Endothelial cell (in vitro differentiated cells): ENCODE measurements at places on chromosomes 1 and 21. TPM values are rescaled to one million over a fixed set of nuclear protein-coding genes. Genes with fewer than 3 reads are reported as not detected.

DNA sequence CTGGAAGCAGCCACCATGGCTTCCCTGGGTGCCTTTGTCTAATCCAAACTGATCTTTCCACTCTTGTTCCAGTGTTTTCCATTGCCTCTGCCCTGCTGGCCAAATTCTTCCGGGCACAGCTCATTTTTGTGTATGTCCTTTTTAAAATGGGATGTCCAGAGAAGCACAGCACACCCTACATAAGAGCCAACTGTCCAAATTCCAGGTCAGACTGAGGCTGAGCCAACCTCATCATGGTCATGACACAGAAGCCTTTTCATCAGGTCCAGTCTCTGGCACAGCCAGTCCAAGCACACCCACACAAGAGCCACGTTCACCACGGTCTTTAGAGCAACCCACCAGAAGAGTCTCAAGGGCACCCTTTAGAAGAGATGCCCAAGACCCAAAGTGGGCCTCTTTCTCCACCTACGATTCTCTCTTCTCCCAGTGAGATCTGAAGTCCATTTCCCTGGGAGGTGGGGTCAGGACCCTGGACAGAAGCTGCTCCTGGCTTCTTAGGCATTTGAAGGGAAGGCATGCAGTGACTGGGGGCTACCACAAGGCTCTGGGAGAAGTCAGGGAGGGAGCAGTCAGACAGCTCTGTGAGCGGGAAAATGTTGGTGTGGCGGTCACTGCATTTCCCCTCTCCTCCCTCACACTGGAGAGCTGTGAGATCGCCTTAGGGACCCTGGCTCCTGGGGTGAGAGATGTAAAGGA is 53.2 kb downstream of the SYT2 start:
- peaks cover 3% of the 10 kb centered on the region for H3K4me1 ChIP-seq
- DNase-seq, result peak; percentile 72

- peaks cover 8% of the 10 kb centered on the region for H3K4me1 ChIP-seq
- H3K4me3 ChIP-seq, result no peak overlapping the region
- no peak for DNase-seq
These were observed 18.8 kb downstream of the PTPRC start for GRCh38 chr1:198657550-198658064.

GRCh38 chr21:35023396-35024070 is 25.6 kb downstream of the RUNX1 start:
- H3K4me3 ChIP-seq, result no peak overlapping the region
- H3K36me3 ChIP-seq, result no peaks in the 10 kb centered on the region
- no peak for DNase-seq
- peaks cover 30% of the 10 kb centered on the region for H3K4me1 ChIP-seq

- H3K27ac ChIP-seq, result no peak overlapping the region
- H3K4me3 ChIP-seq, result no peak overlapping the region
- H3K36me3 ChIP-seq, result no peaks in the 10 kb centered on the region
- peaks cover 2% of the 10 kb centered on the region for H3K27me3 ChIP-seq
- peaks cover 2% of the 10 kb centered on the region for H3K4me1 ChIP-seq
- DNase-seq, result no peak
These were observed 16.0 kb downstream of the S100A11 start for GRCh38 chr1:152020849-152021248.

DNA sequence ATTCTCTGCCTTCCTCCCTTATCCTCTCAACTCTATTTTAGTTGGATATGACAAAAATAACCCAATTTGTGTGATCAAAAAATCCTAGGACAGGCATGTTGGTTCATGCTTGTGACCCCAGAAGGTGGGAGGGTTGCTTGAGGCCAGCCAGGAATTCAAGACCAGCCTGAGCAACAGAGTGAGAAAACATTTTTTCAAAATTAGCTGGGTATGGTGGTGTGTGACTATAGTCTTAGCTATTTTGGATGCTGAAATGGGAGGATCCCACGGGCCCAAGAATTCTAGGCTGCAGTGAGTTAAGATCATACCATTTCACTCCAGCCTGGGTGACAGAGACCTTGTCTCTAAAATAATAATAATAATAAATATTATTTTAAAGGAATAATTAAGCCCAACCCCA is 1383.1 kb upstream of the ADGRL2 start:
- no peak for DNase-seq
- no peaks in the 10 kb centered on the region for H3K36me3 ChIP-seq
- H3K27me3 ChIP-seq, result peaks cover 1% of the 10 kb centered on the region
- no peak overlapping the region for H3K27ac ChIP-seq

DNA sequence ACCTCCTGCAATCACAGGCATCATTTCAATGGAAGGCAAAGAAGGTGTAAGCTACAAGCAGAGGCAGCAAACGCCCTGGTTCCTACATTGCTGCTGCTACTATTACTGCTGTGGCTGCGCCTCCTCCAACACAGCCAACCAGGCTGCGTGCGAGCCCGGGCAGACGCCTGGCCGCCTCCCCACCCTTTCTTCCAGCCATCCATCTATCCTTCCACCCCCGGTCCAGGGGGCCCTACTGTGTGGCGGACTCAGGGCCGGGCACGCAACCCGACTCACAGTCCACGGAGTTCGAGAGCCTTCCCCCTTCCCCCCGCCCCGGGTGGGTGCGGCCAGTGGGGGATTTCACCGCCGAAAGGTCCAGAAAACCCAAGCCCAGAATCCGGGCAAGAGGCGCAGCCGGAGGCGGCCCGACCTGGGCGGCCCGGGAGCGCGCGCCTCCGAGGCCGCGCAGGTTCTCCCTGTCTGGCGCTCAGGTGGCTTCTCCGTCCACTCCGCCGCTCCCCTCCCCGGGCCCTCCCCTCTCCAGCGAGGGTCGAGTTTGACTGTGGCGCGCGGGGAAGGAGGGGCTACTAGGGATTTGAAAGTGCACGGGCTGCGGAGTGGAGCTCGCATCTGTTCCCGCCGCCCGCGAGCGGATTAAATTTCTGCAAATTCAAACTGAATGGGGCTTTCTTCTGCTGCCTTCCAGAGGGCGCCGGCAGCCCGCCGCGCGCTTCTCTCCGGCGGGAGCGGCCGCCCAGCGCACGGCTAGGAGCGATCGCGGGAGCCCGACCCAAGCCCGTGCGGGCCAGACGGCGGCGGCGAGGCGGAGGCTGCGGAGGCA is at the start of gene HUNK:
HUNK (plus strand) TSS at position 569 of the 823 bp plus-strand sequence. CDS start 655 bp downstream, outside the sequence.
- DNase-seq, result peak; percentile 54
- H3K4me3 ChIP-seq, result peak within 1 kb of the TSS; percentile 93
- no peaks in the 10 kb centered on the region for H3K36me3 ChIP-seq
- H3K27ac ChIP-seq, result peak within 1 kb of the TSS; percentile 92
- peaks cover 14% of the 10 kb centered on the region for H3K27me3 ChIP-seq

GRCh38 chr1:232591344-232591743 is 38.6 kb downstream of the SIPA1L2 start:
- H3K4me1 ChIP-seq, result peaks cover 89% of the 10 kb centered on the region
- H3K27me3 ChIP-seq, result peaks cover 17% of the 10 kb centered on the region
- peaks cover 24% of the 10 kb centered on the region for H3K36me3 ChIP-seq
- DNase-seq, result no peak

DNA sequence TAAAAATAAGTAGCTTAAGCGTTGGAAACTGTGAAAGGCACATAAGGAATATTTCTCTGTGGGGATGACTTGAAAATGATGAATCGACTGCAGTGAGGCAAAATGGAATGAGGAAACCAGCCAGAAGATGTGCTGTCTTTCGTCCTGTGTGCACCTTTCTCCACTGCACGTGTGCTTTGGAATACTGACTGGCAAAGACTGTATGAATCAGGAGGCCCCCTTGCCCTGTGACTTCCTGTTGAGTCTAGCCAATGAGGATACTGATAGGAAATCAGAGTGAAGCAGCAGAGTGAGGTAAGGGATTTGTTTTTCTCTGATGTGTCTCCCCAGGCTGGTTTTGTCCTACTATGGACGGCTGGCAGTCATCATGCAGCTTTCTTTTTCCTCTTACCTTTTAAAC is 118.2 kb upstream of the ADGRL4 start:
- no peaks in the 10 kb centered on the region for H3K27me3 ChIP-seq
- H3K27ac ChIP-seq, result no peak overlapping the region
- DNase-seq, result no peak
- no peak overlapping the region for H3K4me3 ChIP-seq
- no peaks in the 10 kb centered on the region for H3K4me1 ChIP-seq

DNA sequence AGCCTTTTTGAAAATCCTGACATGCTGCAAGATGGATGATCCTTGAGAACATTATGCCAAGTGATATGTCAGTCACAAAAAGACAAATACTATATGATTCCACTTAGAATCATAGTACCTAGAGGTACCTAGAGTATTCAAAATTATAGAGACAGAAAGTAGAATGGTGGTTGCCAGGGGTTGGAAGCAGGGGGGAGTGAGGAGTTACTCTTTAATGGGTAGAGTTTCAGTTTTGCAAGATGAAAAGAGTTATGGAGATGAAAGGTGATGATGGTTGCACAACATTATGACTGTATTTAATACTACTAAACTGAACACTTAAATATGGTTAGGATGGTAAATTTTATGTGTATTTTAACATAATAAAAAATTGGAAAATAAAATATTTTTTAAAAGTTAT is 37.9 kb upstream of the PODN start:
- no peaks in the 10 kb centered on the region for H3K27me3 ChIP-seq
- no peak overlapping the region for H3K27ac ChIP-seq
- no peak overlapping the region for H3K4me3 ChIP-seq
- H3K4me1 ChIP-seq, result no peaks in the 10 kb centered on the region

DNA sequence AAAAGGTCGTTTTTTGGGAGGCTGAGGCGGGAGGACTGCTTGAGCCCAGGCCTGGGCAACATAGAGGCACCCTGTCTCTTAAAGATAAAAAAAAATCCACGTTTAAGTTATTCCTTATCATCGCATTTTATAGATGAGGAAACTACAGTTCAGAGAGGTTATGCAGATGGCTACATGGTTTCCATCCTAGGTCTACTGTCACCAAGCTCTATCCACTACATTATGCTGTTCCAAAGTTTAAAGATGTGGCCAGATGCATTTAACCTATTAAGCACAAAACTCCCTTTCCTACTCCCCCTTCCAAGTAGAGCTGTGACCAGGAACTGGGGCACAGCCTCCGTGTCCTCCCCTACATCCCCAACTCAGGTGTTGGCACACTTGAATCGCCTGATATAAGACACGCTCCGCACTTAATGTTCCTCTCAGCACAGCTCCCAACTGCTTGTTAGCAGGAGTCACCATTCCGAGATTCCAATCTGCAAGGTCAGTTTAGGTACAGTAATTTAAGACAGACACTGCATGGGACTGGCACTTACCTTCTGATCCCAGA is 1.3 kb downstream of the TAF5L start:
- peaks cover 4% of the 10 kb centered on the region for H3K27me3 ChIP-seq
- H3K4me3 ChIP-seq, result peak overlapping the region; percentile 97
- H3K4me1 ChIP-seq, result peaks cover 41% of the 10 kb centered on the region
- H3K27ac ChIP-seq, result peak overlapping the region; percentile 76
- no peak for DNase-seq

DNA sequence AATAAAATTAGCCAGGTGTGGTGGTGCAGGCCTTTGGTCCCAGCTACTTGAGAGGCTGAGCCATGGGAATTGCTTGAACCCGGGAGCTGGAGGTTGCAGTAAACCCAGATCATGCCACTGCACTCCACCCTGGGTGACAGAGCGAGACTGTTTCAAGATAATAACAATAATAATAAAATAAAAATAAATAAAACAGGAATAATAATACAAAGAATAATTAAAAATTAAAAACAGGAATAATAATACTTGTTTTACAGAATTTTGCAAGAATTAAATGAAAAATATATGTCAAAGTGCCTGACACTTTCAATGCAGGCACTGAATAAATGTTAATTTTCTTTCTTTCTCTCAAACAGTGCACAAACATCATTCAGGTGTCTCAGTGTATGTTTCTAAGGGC is 26.5 kb upstream of the CTH start:
- no peak overlapping the region for H3K4me3 ChIP-seq
- H3K27me3 ChIP-seq, result no peaks in the 10 kb centered on the region
- no peaks in the 10 kb centered on the region for H3K36me3 ChIP-seq
- H3K4me1 ChIP-seq, result peaks cover 5% of the 10 kb centered on the region

GRCh38 chr1:225765982-225766674 is 11.5 kb upstream of the SRP9 start:
- H3K36me3 ChIP-seq, result no peaks in the 10 kb centered on the region
- no peak for DNase-seq
- H3K27ac ChIP-seq, result no peak overlapping the region
- H3K4me3 ChIP-seq, result no peak overlapping the region

GRCh38 chr1:11129649-11130390 is 30.2 kb upstream of the EXOSC10 start:
- peaks cover 1% of the 10 kb centered on the region for H3K27me3 ChIP-seq
- no peak for DNase-seq
- H3K4me3 ChIP-seq, result peak overlapping the region; percentile 19
- H3K27ac ChIP-seq, result no peak overlapping the region
- no peaks in the 10 kb centered on the region for H3K4me1 ChIP-seq

DNA sequence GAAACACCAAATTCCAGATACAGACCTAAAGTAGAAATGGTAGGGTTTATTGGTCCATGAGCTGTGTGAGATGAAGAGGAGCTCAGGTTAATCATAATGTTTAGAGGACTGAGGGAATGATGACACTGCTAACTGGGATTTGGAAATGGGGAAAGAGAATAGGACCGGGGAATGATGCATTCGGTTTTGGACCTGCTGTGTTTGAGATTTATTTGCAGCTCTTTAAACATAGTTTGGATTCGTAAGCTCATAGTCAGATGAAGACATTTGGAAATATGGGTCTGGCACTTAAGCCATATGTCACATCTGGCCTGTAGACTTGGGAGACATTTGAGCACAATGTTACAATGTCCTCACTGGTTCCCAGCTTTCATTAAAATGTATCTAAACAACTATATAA is 127.9 kb upstream of the DUSP10 start:
- H3K4me1 ChIP-seq, result peaks cover 10% of the 10 kb centered on the region
- peaks cover 5% of the 10 kb centered on the region for H3K27me3 ChIP-seq
- H3K4me3 ChIP-seq, result no peak overlapping the region

DNA sequence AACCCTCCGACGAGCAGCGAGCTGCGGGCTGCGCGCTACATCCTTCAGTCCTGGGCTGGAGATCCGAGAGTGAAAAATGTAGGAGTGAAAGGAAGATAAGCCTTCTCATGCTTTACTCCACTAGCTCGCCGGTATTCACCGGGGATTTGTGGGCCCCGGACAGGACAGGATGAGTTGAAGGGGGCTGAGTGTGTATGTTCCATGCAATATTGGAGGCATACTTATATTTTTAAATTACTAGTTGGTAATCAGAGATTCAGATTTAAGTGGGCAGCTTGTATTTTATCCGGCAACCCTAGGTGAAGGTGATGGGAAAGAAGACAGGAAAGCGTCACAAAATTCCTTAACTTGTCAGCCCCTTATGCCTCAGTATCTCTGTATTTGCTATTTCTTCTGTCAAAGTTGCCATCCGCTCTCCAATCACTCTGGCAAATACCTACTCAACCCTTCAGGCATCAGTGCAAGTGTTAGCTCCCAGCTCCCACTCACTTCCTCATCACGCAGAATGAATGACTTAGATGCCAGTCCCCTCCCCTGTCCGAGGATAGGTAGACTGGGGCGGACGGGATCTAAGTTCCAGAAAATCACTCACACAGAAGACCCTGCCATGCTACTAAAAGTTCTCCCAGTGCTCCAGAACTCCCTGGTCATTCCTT is 503 bp upstream of the PIGM start:
- peaks cover 24% of the 10 kb centered on the region for H3K4me1 ChIP-seq
- peaks cover 10% of the 10 kb centered on the region for H3K27me3 ChIP-seq
- peaks cover 3% of the 10 kb centered on the region for H3K36me3 ChIP-seq
- H3K4me3 ChIP-seq, result peak overlapping the region; percentile 99
- DNase-seq, result peak; percentile 12

The NUP210L gene
- total RNA-seq, result 0.15 TPM

The BARHL2 gene
- total RNA-seq, result not detected

The TTC34 gene
- 0.82 TPM for total RNA-seq

The PFKFB2 gene
- total RNA-seq, result 8.9 TPM

The PLCH2 gene
- total RNA-seq, result not detected

The FCER1G gene
- 4.3 TPM for total RNA-seq

The TAL1 gene
- total RNA-seq, result 199 TPM

The CELA3B gene
- not detected for total RNA-seq
